ENCODE measurements at places on chromosomes 7 and 10. TPM values are rescaled to one million over a fixed set of nuclear protein-coding genes. Genes with fewer than 3 reads are reported as not detected.

DNA sequence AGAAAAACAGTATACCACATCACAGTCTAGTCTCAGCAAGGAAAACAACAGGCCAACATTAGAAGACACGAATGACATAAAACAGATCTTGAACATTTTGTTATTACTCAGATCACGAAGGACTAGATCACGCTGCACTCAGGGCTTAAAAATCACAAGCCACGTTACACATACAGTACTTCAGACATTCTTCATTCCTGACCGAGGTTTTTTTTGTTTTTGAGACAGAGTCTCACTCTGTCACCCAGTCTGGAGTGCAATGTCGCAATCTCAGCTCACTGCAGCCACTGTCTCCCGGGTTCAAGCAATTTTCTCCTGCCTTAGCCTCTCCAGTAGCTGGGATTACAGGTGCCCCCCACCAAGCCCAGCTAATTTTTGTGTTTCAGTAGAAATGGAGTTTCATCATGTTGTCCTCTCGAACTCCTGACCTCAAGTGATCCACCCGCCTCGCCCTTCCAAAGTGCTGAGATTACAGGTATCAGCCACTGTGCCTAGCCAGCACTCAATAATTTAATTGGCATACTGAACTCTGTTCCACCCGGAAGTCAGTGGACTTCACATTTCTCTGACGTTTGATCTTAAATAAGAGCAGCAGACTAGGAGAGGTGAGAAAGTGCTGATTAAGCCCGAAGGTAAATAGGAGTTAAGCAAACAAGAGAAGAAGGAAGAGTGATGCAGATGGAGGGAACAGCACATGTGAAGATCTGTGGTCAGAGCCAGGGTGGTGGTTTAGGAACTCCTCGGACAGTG is 3.5 kb downstream of the AIMP2 start:
- H3K27me3 ChIP-seq = no peaks in the 10 kb centered on the region
- no peak overlapping the region for H3K4me3 ChIP-seq
- peaks cover 58% of the 10 kb centered on the region for H3K4me1 ChIP-seq

HOXA4 gene
- total RNA-seq = not detected

DNA sequence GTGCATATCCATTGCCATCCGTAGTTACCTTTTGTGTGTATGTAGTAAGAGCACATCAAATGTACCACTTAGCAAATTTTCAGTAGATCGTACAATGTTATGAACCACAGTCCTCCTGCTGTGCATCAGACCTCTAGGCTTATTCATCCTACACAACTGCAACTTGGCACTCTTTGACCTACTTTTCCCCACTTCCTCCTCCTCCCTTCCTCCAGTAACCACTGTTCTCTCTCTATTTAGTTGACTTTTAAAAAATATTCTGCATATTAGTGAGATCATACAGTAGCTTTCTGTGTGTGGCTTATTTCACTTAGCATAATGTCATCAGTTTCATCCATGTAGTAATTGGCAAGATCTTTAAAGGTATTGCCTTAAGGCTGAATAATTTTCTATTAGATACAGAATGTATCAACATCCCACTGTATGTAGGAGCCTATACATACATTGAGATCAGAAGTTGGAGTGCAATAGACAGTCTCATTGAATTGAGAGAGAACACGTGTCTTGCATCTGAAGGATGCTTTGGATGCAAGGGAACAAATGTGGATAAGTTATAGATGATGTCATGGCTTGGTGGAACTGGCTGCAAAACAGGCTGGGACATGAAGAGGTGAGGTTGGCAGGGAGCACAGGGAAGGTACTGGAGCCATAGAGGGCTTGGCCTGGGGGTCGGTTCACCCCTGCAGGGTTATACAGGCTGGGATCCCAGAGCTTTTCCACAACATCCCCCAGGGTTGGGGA is 83.0 kb upstream of the FAM180A start:
- H3K27me3 ChIP-seq = peaks cover 2% of the 10 kb centered on the region
- no peak overlapping the region for H3K4me3 ChIP-seq
- H3K4me1 ChIP-seq = peaks cover 12% of the 10 kb centered on the region
- no peak for DNase-seq
- no peak overlapping the region for H3K27ac ChIP-seq
- no peaks in the 10 kb centered on the region for H3K36me3 ChIP-seq

- H3K36me3 ChIP-seq = peaks cover 40% of the 10 kb centered on the region
- no peak for DNase-seq
- H3K4me3 ChIP-seq = no peak overlapping the region
Measured at GRCh38 chr10:92857904-92858514, 9.7 kb downstream of the EXOC6 start.

DNA sequence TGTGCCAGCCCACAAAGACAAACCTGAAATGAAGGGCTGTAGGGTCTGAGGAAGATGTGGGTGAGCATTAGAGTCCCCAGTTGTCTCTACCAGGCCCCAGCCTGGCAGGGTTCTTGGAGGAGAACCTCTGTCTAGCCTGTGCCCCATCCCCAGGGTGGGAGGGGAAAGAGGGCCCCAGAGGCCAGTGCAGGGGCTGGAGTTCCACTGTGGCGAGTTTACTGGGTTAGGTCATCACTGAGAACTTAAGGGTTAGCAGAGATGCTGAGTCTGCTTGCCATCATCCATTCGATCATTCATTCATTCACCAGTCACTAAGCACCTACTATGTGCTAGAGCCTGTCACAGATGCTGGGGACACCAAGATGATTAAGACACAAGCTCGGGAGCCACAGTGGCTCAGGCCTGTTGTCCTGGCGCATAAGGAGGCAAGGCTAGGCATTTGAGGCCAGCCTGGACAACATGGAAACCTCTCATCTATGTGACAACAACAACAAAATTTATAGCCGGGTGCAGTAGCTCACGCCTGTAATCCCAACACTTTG is 2.6 kb downstream of the ANKRD2 start:
- H3K27me3 ChIP-seq = peaks cover 20% of the 10 kb centered on the region
- H3K4me3 ChIP-seq = no peak overlapping the region
- DNase-seq = no peak
- no peaks in the 10 kb centered on the region for H3K36me3 ChIP-seq
- H3K4me1 ChIP-seq = peaks cover 4% of the 10 kb centered on the region
- no peak overlapping the region for H3K27ac ChIP-seq

- H3K4me1 ChIP-seq = peaks cover 11% of the 10 kb centered on the region
- no peaks in the 10 kb centered on the region for H3K36me3 ChIP-seq
- no peak overlapping the region for H3K27ac ChIP-seq
Measured at GRCh38 chr10:11822809-11823121, 391 bp upstream of the PROSER2 start.

GRCh38 chr10:63250032-63250431 is 116.9 kb downstream of the NRBF2 start:
- peaks cover 48% of the 10 kb centered on the region for H3K36me3 ChIP-seq
- H3K4me1 ChIP-seq = peaks cover 27% of the 10 kb centered on the region
- DNase-seq = no peak
- no peaks in the 10 kb centered on the region for H3K27me3 ChIP-seq
- no peak overlapping the region for H3K4me3 ChIP-seq

All from activated CD8-positive, alpha-beta memory T cell treated with anti-CD3 and anti-CD28 coated beads, Interleukin-2, amount 10 ng/mL, durations not matched to agents 7 days and 5 days (primary cell).